Activated CD4-positive, alpha-beta T cell treated with anti-CD3 and anti-CD28 coated beads, Interleukin-2, amount 50 U/mL, for 1 hour (primary cell): ENCODE measurements at places on chromosomes 3 and 15.

- DNase-seq = no peak
Observed at GRCh38 chr3:172538368-172539151, 15.3 kb upstream of the TNFSF10 start.

- DNase-seq = no peak
Observed at GRCh38 chr3:187327845-187328244, 36.3 kb upstream of the MASP1 start.

DNA sequence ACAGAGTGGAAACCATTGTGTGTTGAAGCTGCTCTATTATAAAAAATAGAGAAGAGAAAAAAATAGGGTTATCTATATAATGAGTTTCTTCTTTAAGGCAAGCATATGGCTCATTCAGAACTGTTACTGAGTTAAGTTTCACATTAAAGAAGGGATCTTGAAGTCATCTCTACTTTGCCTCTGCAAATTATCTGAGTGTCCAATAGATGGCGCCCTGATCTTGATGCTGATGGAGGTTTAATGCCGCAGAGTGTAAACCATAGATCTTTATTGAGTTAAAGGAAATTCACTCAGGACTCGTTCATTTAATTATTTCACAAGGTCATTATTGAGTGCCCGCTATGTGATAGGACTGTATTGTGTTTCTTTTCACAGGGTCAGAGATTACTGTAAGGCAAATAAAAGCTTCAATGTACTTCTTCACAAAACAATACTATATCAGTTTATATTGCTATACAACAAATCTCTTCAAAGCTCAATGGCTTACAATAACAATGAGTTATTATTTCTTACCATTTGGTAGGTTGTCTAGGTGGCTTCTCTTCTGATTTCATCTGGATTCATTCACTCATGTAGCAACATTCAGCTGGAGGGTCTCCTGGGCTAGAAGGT, 171.4 kb downstream of the NSUN3 start:
- DNase-seq = no peak

DNA sequence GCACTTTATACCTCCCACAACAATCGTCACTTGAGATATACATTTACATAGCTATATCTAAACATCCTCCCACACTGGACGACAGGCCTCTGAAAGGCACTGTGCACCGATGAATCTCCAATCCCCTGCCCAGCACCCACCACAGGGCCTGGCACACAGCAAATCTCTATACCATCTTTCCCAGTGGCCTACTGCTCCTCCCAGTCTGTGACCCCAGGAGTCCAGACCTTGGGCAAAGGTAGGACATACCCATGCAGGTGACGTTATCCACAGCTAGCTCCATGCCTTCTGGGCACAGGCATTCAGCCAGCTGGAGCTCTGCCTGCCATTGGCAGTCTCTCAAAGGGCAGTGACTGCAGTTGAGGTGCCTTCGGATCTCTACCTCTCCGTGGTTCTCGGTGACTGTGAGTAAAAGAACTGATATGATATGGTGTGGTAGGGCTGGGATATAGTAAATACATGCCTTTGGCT, 5.8 kb downstream of the LTK start:
- no peak for DNase-seq

- no peak for DNase-seq
Observed at GRCh38 chr3:151320131-151320530, 3.5 kb upstream of the GPR87 start.

- no peak for DNase-seq
Observed at GRCh38 chr15:97425596-97425995, 534.9 kb upstream of the ARRDC4 start.

DNA sequence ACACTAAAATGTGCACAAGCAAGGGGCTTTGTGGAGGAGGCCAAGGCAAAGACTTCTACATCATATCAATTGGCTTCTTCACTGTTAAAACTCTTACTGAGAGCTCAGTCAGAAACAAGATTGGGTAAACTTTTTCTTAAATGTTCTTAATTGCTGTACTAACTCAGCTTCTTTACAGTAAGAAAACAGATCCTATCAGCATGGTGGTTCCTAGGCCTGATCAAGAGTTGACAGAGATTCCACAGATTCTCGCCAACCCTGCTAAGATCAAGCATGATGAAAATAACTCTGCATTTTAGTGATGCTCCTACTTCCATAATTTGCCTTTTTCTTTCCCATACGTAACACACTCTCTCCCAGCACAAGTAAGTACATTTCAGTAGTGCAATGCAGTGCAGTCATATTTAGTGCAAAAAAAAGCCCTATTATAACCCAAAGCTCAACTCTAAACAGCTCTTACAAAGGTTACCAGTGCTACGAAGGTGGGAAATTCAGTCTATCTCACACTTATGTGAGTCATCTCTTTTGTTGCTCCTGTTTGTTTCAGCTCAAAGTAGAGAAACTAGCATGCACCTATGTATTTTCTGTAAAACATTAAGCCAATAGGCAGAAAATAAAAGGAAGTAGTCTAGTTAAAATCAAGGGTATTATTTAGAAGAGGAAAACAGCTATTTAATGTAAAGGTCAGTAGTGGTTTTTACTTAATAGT, 29.9 kb downstream of the TIGIT start:
- no peak for DNase-seq

- no peak for DNase-seq
Observed at GRCh38 chr3:188169830-188170455, 16.0 kb downstream of the LPP start.

GRCh38 chr3:188832146-188832545, 339.6 kb upstream of the TPRG1 start:
- no peak for DNase-seq
